ENCODE measurements at places on chromosomes 11 and 22.

DNA sequence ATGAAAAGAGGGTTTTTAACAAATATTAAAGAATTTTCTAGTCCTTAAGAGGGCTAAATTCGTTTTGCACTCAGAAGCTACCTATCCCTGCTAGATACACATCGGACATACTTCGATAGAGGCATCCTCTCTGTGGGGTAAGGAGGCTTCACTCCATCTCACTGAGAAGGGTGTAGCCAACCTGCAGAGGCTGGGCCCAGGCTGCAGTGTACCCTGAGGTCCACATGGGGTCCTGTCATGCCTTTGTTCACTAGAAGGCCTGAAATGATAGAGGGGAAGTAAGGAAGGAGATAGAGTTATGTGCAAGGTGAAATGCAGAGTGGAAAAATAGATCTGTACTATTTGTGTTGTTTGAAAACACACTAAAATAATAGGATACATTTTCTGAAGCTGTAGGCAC is 45.6 kb downstream of the IGSF9B start:
- DNase-seq, result no peak

DNA sequence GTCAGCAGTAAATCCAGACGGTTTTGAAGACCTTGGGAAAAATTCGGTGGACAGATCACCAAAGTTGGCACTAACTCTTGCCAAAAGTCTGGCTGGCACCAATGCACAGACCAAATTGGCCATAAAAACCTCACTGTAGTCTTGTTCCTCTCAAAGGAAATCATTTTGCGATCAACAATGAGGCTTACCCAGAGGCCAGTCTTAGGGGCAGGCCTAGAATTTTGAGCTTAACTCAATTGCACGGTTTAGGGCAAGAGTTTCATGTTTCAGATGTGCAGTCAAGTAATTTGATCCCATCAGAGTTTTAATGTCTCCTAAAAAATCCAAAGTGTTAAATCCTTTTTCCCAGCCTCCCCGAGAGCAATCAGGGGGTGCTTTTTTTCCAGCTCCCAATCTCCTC is 19.0 kb downstream of the MPPED2 start:
- DNase-seq, result no peak

- DNase-seq, result no peak
Measured at GRCh38 chr11:81219661-81220060, 1514.0 kb downstream of the FAM181B start.

- DNase-seq, result no peak
Measured at GRCh38 chr11:109939166-109939810, 153.9 kb upstream of the ZC3H12C start.

GRCh38 chr11:110355011-110355744 is 58.8 kb upstream of the RDX start:
- no peak for DNase-seq

DNA sequence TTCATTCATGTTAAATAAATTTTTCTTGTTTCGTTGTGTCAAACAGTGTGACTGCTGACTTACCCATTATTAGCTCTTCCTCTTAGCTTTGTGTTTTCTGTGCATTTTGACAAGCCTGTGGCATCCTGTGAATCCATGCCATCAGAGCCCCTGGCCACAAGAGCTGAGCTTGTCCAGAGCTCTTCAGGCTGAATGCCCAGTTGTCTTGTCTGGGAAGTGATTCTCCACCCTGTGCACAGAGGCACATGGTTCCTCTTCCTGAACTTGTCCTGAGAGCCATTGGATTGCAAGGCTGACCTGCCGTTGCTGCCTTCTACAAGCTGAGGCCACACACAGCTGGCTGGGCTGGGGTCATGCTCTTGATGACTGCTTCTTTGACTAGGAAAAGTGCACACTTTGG is 64.1 kb downstream of the PPP6R3 start:
- DNase-seq, result no peak

- DNase-seq, result no peak
Measured at GRCh38 chr22:35894464-35894878, 134.2 kb downstream of the RBFOX2 start.

DNA sequence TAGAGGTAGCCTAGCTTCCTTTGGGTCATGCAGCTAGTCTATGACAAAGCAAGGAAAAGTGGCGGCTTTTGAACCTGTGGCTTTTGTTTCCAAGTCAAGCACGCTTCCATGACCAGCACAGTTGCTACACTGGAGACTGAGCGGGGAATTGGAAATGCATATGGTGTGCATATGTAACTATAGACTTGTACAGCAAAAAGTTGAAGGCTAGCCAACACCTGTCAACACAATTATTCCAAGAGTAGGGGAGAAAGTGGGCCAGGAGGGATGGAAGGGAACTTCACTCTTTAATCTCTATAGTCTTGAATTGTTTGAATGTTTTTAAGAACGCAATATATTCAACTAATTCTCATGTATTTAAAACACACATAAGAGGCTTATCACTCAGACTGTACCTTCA is 218.5 kb upstream of the CADM1 start:
- no peak for DNase-seq

GRCh38 chr22:20396639-20397038 is 2.7 kb downstream of the ZNF74 start:
- no peak for DNase-seq

GRCh38 chr11:125451400-125452124 is 44.5 kb downstream of the FEZ1 start:
- no peak for DNase-seq

GRCh38 chr11:87013912-87014825 is 23.6 kb upstream of the TMEM135 start:
- DNase-seq, result no peak

DNA sequence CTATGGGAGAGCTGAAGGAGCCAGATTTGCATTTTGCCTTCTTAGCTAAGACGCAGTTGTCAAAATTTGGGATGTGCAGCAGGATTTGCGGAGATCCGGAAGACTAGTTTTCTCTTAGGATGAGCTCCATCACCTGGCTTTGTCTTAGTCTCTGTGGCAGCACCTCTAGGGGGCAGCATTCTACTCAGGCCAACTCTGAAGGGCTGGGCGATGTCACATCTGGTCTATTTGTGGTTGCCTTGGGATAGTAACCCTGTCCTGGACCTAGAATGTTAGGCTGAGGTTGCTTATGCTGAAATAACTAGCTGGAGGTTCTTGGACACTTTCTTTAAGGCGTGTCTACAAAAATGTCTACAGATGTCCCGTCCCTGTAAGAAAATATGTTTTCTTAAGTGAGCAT is 116.2 kb downstream of the FAT3 start:
- DNase-seq, result no peak

GRCh38 chr22:29877620-29878019 is 5.4 kb upstream of the MTMR3 start:
- no peak for DNase-seq
